ENCODE measurements at places on chromosomes 6 and 20.

- DNase-seq = no peak
These were observed 34.4 kb downstream of the NCOA7 start for GRCh38 chr6:125824946-125825771.

GRCh38 chr6:157294654-157295053, 28.7 kb downstream of the TMEM242 start:
- DNase-seq = no peak

- no peak for DNase-seq
These were observed 194.6 kb downstream of the OTOR start for GRCh38 chr20:16942756-16943155.

- no peak for DNase-seq
These were observed 415.1 kb downstream of the PLCB1 start for GRCh38 chr20:8547035-8547650.

DNA sequence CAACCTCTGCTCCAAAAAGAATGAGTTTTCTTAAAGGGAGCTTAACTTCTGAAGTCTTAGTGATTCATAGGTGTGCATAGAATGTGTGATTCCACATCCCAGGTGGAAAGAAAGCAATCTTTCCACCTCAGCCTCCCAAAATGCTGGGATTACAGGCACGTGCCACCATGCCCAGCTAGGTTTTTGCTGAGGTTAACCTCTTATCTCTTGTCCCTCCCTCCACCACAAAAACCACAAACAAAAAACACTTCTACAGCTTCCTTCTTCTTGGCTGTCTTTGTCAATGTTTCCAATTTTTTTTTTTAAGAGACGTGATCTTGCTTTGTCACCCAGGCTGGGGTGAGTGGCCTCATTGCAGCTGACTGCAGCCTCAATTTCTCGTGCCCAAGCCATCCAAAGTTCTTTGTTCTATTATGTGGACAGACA, 8.1 kb upstream of the CSE1L start:
- no peak for DNase-seq

Measured in stimulated activated CD4-positive, alpha-beta T cell treated with anti-CD3 and anti-CD28 coated beads, TNF-alpha, amount 100 ng/mL, for 1 hour (primary cell).